ENCODE measurements at places on chromosomes 11 and 22.

DNA sequence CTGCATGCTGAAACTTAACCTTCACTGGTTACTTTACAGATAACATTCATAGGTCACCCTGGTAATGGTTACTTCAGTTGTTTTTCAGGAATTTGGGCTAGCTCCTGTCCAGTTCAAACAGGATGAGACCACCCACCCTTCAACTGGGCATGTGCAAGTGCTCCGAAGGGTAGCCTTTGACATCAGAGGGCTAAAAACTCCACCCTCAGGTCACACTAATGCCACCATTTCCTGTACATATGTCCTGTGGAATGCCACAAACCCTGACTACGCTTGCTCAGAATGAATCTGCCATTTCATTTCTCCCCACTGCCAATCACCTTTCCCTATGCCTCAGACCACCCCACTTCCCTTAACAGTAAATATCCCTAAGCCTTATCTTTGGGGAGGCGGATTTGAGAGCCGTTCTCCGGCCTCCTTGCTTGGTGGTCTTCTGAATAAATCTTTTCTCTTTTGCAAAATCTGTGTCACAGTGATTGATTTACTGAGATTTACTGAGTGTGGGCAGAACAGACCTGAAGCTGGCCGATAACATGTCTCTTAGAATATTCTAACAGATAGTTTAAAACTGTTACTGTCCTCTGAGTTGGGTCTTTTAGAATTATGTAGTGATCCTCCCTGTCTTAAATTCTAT lies 25.4 kb upstream of the FXYD2 start:
- DNase-seq, result peak; percentile 11

DNA sequence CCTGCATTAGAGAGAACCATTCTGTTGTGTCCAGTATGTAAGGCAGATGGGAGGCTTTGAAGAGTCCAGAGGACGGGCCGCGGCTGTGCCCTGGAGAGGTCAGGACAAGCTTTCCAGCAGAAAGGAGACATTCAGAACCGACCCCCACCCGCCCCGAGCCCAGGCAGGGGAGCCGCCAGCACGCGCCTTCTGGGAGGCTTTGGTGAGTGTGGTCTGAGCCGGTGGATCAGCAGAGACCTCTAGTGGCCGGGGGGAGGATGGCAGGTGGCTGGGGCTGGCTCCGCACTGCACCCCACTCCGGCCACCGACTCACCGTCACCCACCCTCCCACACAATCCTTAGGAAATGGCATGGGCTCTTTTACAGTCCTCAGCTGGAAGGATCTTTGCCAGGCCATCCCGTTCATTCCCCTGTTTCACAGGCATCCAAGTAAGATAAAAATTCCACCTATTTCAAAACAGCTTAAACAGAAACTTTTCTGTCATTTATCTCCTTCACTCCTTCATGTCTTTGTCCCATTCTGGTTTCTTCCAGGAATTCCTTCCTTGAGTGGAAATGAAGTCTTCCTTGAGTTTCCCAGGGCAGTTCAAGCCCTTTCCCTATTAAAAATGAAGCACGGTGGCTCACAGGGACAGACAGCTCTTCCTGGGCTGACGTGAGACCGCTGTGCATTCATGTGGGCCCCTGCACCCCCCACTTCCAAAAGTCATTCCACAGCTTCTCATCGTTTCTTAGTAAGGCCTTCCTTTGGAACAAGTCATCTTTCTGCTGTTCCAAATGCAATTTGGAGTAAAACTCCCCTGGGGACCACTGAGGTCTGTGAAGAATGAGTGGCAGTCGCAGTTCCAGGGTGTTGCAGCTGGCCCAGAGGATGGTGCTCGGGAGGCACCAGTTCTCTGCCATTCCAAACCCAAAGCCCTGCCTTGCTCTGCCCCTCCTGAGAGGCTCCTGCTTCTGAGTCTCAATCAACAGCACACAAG lies 91.0 kb downstream of the FEZ1 start:
- DNase-seq, result peak; percentile 73

DNA sequence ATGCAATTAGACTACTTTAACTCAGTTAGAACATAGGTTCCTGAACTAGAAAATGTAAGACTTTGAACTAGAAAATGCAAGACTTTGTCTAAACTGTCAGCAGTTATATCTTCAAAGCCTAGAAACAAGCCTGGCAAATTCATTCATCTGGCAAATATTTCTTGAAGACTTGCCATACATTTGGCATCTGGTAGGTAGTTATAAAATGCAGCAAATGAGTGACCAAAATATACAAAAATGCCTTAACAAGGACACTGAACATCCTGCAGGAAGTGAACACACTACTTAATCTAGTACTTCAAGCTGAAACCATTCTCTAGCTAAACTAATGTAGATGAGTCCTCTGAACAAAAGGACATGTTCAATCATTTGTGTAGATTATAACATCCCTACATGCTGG lies 84.7 kb upstream of the SCUBE2 start:
- no peak for DNase-seq

DNA sequence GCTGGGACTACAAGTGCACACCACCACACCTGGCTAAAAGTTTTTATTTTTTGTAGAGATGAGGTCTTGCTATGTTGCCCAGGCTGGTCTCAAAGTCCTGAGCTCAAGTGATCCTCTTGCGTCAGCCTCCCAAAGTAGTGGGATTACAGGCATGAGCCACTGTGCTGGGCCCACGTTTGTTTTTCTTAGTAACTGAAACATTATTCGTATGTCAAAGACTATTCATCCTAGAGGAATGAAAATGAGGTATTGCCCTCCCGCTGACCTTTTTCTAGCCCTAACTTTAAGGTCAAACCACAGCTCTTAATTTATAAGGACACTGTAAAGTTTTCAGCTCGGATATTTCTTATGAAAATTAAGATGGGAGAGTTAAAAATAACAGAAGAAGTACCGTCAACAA lies 33.2 kb upstream of the PAX6 start:
- no peak for DNase-seq

DNA sequence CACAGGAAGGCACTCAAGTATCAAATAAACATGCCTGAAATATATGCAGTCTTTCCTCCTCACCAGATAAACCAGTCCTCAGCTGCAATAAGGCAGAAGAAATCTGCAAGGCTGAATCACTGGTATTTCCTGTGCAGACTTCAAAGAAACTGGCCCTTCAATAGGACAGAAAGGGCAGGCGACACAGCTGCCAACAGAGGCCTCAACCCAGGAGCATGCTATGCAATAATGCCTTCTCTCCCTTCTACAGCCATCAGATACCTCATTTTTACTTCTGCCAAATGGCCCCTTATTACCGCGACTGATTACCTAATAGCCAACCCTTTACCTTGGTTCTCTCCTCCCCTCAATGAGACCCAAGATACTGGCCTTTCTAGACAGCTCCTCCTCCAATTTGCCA lies 8.0 kb downstream of the NUMA1 start:
- no peak for DNase-seq

- DNase-seq, result no peak
Measured at GRCh38 chr11:109123816-109124787, 297.9 kb upstream of the C11orf87 start.

DNA sequence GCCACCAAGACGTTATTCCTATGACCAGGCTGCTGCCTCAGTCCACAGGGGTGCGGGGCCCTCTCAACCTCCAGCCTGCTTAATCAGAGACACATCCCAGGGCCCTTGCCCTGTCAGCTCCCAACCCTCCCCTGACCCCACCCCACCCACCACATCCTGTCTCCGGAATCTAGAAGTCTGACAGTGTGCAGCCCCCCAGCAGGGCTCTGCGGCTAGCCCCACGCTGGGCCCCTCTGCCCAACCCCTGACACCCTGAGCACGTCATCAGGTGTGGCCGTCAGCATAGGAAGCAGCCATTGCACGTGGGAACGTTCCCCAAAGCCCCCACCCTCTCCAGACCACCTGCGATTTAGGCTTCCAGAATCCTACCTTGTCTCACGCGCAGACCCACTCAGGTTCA lies 34.3 kb upstream of the IGSF9B start:
- no peak for DNase-seq

DNA sequence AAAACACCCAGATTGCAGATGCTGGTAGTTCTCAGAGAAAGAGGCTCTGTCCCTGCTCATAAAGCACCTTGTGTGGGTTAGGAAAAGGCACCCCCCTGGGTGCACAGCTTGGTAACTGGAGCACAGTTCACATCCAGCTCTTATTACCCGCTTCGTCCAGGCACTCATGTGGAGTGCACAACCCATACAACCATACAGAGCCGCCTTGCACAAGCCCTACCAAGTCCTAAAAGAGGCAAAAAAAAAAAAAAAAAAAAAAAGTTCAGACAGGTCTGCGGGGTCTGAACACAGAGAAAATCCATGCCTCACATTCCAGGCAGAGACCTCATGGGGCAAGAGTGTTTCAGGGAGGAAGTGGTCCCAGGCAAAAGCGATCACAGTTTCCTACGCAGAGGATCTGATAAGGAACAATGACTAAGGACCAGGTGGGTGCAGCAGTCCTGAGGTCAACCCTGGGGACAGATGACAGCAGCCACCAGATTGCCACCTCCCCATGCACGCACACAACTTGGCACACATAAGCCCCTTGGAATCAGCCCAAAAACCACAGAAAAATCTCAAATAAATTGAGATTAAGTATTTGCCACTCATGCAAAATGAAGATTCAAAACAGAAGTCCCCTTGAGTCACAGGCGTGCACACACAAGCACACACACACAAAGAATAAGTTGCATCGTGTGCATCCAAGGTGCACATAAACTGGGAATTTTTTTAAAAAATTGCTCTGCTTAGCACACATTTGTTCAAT lies 12.3 kb downstream of the MB start:
- peak; percentile 38 for DNase-seq

- no peak for DNase-seq
Measured at GRCh38 chr11:23585416-23586104, 725.3 kb upstream of the CCDC179 start.

- DNase-seq, result peak; percentile 73
Measured at GRCh38 chr22:38461414-38462081, 6.3 kb upstream of the KDELR3 start.

GRCh38 chr11:33930317-33931021 lies 38.6 kb upstream of the LMO2 start:
- DNase-seq, result no peak

GRCh38 chr11:15095736-15096228 lies 18.9 kb upstream of the INSC start:
- no peak for DNase-seq

DNA sequence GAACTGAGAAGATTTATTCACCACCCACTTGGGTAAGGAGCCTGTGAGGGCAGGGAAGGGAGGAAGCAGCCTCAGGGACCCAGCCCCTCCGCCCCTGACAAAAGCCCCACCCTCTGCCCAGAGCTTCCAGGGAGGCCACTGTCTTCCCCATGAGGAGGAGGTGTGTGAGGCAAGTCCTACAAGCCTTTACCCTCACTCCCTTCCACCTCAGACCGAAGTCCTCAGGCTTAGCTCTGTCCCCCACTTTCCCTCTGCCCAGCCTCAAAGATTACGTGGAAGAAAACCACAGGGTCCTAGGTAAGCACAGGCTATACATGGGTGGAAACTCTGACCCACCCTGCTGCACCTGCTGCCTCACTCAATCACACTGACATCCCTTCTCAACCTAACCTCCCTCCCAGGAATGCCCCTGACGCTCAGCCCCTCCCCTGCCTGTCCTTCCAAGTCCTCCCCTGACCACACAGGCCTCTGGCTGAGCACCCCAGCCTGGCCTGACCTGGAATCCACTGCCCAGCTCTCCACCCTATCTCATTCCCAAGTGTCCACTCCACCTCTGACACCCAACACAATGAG lies 3.6 kb upstream of the ARAP1 start:
- DNase-seq, result no peak

DNA sequence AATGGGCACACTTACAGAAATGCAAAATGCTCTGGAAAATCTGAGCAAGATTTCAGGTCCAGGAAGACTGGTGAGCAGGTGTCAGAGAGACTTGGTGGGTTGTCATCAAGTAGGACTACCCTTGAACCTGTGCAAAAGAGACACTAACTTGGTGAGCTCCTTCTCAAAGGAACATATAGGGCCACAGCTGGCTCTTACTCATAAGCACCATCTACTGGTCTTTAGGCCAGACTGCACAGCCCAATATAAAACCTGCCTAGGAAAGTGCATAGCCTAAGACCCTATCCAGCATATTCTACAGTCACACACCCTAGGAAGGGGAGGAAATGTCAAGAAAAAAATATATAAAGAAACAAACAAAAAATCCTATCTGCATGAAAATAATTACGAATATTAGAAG lies 18.2 kb upstream of the OR10W1 start:
- DNase-seq, result peak; percentile 32

GRCh38 chr11:67248653-67249052 lies 17.6 kb upstream of the GRK2 start:
- DNase-seq, result no peak

GRCh38 chr11:33147559-33147958 lies 13.7 kb downstream of the CSTF3 start:
- DNase-seq, result no peak
